ENCODE measurements at places on chromosomes 6 and 20. TPM values are rescaled to one million over a fixed set of nuclear protein-coding genes. Genes with fewer than 3 reads are reported as not detected.

DNA sequence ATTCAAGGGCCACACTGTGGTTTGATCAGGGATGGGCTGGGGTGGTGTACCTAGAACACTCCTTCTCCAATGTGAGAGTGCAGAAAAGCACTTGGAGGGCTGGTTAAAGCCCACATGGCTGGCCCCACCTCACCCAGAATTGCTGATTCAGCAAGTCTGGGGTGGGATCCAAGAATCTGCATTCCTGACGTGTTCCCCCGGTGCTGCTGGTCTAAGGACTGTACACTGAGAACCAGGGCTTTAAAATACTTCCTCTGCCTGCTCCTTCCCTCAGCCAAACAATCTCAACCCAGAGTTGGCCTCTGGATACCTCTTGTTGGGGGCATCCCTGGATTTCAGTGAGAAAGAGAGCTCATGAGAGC, 13.4 kb upstream of the OCSTAMP start:
- DNase-seq, result no peak

- peak; percentile 62 for DNase-seq
Measured at GRCh38 chr6:170437719-170438401, 115.2 kb downstream of the PSMB1 start.

DNA sequence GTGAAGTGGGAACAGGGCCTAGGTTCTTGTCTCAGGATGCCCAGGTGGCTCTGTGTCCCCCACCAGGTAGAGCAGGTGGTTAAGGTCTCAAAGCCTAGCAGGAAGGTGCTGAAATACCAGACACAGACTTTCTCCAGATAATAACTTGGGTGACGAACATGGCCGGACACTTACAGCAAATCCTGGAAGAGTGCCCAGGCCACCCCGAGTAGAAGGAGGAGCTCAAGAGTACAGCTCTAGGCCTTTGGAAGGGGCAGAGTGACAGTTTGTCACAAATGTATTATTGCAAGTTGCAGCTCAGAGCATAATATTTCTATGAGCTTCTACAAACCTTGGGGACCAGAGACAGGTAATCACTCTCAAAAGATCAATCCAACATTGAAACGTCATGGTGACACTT, 251.6 kb upstream of the SOX4 start:
- DNase-seq, result no peak

- no peak for DNase-seq
Measured at GRCh38 chr6:106574741-106575458, 54.4 kb downstream of the RTN4IP1 start.

GRCh38 chr6:46215213-46215612, 44.4 kb upstream of the ENPP5 start:
- no peak for DNase-seq

DNA sequence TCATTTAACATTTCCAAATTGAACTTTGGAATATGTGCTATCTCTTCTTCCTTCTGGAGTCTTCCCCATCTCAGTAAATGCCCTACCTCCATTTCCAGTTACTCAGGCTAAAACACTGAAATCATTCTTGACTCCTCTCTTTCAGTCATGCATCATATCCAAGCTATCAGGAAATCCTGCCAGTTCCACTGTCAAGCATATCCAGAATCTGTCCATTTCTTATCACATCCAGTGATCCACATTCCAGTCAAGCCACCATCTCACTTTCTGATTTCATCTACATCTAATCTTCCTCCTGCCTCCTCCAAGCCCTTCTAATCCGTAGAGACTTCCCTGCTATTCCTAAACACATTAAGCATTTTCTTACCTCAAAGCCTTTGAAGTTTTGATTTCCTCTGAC, 15.3 kb upstream of the TBC1D32 start:
- DNase-seq, result no peak

CBLN4 gene
- 0.32 TPM for total RNA-seq

DNA sequence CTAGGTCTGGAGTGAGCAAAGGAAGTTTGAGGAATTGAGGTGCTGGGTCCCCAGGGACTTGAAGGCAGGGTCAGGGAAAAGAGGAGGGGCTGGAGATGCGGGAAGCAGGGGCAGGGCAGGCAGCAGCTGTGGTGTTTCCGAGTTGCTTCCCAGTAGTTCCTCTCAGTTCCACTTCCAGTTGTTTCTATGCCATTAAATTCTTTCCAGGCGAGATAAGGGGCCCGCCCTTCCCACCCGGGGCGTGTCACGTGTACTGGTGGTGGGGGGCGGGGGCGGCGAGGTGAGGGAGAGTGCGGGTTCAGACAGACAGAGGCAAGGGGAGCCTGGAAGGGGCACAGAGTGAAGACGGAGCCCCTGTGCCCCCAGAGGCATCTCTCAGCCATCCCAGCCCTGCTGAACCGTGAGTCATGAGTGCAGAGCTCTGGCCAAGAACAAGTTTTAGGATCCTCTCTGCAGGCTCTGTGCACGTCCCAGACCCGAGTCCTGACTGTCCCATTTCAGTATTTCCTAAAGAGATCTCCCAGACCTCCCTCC, 977 bp downstream of the TNXB start:
- DNase-seq, result no peak

All from mesenteric fat pad (tissue), 1 donor.